ENCODE measurements at places on chromosomes 3 and 15.

GRCh38 chr15:70576276-70576675 lies 187.1 kb downstream of the UACA start:
- no peak for DNase-seq

GRCh38 chr15:93517176-93517575 lies 428.2 kb upstream of the RGMA start:
- no peak for DNase-seq

DNA sequence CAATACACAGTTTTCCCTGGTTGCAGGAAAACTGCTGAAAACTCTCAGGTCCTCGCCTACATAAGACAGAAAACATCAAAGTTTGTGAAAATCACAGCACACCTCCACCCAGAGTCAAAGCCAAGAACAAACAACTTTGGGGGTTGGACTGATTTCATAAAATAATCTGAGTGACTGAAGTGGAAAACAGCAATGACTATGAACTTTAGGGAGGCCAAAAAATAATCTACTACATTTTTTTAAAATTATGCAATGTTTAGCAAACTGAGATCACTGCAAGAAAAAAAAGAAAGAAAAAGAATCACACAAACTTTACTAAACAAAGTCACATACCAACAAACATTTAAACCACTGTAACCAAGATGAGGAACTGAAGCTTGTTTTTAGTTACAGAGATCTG lies 15.9 kb upstream of the FOXP1 start:
- no peak for DNase-seq

DNA sequence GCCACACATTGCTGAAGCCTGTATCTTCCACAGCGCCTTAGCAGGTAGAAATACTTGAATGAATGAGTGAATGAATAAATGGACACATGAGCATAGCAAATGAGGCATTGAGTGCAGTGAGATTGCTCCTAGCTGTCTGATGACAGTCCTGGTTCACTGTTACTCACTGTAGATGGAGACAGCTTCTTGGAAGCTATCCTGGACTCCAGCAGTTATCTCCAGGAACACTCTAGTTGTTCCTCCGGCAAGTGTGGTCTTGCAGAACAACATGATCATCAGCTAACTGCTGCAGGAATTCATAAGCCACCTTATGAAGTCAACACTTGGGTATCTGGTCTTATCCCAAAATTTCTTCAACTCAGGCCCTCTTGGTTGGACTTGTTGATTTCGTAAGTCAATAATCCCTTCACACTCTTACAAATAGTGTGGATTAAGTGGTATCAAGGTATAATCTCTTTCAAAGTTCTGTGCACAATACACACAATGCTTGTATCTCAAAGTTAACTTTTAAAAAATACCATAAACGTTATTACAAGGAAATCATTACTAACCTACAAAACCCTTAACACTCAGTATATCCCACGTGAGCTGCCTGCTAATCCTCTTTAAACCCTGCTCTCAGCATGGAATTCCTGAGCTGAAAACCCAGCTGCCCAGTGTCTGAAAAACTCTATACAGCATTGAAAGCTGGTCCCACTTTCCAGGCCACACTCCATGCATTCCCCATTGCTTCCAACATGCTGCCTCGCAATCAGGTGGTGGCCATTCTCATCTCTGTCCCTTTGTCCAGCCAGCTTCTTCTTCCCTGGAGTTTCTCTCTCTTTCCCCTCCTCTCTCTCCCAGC lies 14.4 kb upstream of the ZBTB38 start:
- no peak for DNase-seq

- DNase-seq, result peak; percentile 64
Observed at GRCh38 chr3:53072653-53073552, 27.0 kb upstream of the SFMBT1 start.

- no peak for DNase-seq
Observed at GRCh38 chr3:172853921-172854666, 103.6 kb downstream of the ECT2 start.

GRCh38 chr3:39541917-39542329 lies 74.4 kb downstream of the MOBP start:
- DNase-seq, result peak; percentile 15

DNA sequence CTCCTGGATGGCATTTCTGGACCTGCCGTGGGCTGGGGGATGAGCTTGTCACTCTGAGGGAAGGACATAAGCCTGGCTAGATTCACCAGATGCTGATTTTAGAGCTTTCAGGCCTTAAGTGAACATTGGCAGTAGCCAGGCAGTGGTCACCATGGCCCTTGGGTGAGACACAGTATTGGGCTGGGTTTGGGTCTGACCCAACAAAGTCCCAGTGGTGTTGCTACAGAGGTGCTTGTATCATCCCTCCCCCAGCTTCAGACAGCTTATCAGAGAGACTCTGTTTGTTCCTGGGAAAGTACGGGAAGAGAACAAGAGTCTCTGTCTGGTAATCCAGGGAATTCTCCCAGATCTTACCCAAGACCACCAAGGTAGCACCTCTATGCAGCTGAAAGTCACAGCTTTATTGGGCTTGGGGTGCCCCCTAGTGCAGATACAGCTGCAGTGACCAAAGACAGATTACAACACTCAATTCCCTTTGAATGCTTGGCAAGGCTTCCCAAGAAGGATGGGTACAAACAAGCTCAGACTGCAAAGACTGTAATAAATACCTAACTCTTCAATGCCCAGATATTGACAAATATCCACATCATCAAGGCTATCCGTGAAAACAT lies 9.8 kb upstream of the RUVBL1 start:
- DNase-seq, result peak; percentile 58

DNA sequence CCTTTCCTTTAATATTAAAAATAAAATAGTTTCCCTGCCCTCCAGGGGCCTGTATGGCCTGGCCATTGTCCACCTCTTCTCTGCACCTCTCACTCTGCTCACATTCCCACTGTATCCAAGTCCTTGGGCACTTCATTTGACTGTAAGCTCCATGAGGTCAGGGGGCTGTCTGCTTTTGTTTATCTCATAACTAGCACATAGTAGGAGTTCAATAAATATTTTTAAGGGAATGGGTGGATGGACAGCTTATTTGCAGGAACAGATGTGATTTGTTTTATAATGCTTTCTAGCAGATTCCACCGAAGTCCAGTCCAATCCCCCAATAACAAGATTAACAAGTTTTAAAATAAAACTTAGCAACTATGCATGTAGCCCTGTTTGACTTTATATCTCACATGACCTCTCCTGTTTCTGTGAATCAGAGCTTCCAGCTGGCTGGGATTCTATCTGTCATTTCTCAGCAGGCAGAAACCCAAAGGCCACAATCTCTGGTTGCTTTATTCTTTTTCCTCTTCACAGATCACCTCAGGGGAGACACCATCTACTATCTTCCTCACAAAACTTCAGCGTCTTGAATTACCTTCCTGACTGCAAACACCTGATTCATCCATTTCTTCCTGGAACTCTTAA lies 123.0 kb upstream of the NR2F2 start:
- DNase-seq, result no peak

DNA sequence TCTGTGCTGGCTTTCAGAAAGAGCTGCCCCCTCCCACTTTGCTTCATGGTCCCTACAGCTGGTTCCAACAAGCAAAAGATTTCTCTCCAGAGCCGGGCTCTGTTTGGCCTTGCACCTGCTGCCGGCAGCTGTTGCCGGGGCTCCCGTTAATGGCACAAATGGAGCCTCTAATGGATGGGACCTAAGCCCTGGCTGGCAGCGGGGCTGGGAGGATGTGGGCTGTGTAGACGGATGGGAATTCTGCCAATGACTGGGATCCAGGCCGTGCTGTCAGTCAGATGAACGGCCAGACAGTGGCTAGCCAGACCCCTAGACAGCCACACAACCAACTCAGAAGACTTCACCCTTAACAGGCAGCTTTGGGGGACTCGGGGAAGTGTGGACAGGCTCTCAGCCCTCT lies 88.0 kb downstream of the RPLP1 start:
- no peak for DNase-seq

DNA sequence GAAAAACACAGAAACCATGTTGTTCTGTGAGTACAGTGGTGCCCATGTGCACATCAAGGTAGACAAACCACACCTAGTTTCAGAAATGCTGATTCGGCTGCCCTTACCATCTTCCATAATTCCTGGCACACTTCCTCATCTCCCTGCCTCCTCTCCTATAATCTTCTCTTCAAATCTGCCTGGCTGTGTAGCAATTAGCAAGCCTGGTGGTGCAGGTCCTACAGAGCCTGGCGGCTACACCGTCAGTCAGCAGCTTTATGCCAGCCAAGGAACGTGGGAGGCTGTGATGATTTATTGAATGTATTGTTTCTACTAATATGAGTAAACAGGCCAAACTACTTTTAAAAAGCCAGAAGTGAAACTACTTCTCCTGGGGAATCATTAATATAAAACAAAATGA lies 106.8 kb downstream of the SEMA6D start:
- DNase-seq, result no peak

- DNase-seq, result no peak
Observed at GRCh38 chr15:68885070-68885469, 45.3 kb upstream of the SPESP1 start.

DNA sequence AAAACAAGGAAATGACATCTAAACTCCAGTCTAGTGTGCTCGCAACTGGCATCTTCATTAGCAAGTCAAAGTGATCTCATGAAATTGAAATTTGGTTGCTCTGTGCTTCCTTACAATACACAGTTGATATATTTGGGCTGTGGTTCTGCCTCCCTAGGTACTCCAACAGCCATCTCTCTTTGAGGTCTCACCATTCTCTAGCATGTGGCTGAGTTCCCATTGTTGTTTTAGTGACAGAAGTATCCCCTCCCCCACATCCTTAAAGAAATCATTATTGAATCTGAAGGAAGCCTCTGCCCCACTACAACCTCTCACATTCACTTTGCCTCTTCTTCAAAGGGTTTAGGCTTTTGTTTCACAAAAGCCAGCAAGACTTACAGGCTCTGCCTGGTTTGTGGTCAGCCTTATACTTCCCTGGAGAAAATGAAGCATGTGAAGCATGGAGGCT lies 516.5 kb downstream of the NLGN1 start:
- no peak for DNase-seq

DNA sequence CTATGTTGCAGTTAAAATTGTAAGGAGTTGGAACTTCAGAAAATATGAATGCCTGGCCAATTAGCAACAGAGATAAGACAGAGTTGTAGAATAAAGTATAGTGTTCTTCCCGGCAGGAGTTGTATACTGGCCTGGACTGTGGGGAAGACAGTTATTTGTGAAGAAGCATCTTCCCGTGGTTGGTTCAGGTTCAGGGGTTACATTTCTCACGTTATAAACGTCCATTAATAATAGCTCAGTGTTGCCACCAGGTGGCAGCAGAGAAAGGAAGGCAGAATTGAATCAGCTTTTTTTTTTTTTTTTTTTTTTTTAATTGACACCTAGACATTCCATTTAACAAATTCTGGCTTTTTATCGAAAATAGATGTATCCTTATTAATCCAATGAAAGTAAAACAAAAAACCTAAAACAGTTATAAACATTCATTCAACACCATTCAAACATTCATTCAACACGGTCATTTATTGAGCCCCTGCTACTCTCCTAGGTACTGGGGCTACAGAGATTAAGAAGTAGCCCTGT lies 66.4 kb upstream of the NR2E3 start:
- DNase-seq, result peak; percentile 61

DNA sequence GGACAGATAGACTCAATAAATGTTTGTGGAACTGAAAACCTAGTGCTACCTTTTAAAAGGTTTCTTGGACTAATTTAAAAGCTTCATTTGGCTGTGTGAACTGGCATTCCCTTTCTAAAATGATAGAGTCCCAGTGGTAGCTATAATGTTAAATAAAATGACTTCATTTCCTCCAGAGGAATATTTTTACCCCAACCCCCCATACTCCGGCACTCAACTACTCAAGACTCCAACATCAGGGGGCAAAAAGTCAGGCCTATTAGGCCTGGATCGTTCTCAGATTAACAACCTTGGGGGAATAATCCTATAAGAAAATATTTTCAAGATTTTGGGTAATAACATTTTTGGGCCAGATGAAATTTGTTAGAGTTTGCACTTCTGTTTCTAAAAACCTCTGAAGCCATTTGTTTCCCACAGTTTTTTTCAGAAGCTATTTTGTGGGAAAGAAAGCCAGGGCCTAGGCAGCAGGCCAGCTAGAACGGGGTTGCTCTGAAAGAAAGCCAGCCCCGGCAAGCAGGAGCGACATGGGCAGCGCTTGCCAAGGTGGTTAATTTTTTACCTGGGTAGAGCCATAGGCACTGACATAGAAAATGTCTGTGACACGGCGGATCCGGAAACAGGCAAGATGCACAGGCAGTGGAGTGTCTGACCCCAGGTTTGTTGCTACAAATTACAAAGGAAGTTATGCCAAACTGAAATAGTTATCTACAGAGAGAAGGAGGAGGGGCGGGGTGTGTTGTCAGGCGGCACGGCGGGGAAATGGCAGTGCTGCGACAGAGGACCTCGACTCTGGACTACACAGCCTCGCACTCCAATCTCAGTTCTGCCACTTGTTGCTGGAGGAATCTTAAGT lies 84.6 kb downstream of the MAGI1 start:
- DNase-seq, result peak; percentile 76

- DNase-seq, result peak; percentile 15
Observed at GRCh38 chr3:107241217-107241616, 136.0 kb upstream of the CCDC54 start.

DNA sequence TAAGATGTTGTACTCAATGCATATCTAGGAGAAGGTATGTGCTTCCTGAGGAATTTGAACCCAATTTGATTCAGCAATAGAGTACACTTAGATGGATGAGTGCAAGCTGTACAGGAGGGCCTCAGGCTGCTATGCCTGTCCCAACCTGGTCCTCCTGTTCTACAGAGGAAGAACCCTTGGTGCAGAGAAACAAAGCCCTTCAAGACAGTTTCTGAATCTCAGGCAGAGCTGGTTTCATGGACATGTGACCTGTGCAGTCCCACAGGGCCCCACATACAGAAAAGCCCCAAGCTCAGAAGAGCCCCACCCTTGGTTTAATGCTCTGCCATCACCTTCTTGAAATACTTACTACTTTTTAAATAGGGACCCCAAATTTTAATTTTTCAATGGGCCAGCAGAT lies 15.3 kb downstream of the FOXP1 start:
- no peak for DNase-seq

DNA sequence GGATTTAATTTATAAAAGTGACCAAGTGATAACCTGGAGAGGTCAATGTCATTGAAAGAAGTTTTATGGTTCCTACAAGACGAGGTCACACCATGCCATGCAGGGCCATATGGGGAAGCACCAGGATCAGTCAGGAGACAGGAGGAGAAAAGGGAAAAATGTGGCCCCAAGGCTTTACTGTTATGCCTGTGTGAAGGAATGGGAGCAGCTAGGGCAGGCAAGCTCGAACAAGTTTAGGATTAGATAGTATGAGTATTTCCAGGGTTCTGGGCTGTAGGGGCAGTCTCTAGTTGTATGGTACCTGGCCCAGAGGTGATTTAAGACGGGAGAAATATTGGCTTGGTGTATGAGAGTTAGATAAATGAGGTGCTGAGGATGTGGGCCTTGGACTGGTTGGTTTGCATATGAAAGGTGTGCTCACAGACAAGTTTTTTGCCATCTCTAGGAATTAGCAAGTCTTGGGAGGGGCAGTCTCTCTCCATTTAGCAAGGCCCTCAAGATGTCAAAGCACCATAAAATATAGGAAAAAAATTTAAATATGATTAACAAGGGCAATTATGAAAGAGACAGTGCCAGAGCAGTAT lies 36.3 kb upstream of the DCLK3 start:
- DNase-seq, result no peak

- peak; percentile 66 for DNase-seq
Observed at GRCh38 chr3:113736548-113737089, 9.4 kb downstream of the NAA50 start.

- DNase-seq, result no peak
Observed at GRCh38 chr15:68310178-68310803, 32.7 kb downstream of the FEM1B start.

Data from ACHN (cell line).